ENCODE measurements at places on chromosomes 16 and 17.

DNA sequence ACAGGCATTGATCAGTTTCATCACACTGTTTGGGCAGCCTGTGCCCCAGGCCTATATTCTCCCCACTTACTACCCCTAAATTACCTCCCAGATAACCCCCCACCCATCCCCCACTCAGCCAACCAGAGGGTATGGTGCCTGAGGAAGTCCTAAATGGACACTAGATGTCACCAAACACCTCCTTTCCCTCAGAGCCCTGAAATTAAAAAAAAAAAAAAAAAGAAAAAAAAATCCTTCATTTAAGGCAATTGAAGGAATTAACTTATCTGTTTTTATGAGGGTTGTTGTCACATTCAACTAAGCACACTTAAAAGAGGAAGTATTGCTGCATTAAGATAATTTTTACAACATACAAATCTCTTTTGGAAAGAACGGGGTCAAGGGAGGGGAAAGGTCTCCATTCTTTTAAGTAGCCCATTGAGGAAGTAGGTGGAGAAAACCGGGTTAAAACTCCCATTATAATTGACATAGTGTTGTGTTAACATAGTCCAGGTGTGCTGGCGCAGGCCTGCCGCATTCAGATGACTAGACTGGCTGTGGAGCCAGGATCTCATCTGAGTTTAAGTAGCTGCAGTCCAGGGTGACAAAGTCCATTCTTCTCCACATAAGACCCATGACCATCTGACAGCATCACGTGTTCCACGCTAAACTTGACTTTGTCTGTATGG lies 46.3 kb downstream of the SNX11 start:
- peaks cover 56% of the 10 kb centered on the region for H3K27me3 ChIP-seq
- no peak overlapping the region for H3K27ac ChIP-seq
- no peaks in the 10 kb centered on the region for H3K36me3 ChIP-seq
- DNase-seq, result peak; percentile 72

DNA sequence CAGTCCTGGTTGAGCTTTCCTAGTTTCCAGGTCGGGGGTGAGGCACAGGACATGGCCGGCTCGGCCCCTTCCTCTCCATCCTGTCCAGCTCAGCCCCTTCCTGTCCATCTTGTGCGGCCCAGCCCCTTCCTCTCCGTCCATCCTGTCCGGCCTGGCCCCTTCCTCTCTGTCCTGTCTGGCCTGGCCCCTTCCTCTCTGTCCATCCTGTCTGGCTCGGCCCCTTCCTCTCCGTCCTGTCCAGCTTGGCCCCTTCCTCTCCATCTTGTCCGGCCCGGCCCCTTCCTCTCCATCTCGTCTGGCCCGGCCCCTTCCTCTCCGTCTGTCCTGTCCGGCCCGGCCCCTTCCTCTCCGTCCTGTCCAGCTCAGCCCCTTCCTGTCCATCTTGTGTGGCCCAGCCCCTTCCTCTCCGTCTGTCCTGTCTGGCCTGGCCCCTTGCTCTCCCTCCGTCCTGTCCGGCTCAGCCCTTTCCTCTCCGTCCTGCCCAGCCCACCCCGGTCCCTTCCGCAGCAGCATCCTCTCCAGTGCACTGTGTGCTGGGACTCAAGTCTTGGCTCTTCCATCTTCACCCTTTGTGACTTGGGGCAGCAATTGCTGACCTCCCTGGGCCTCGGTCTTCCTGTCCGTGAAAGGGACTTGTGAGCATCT lies 5.5 kb upstream of the ZNF750 start:
- no peak overlapping the region for H3K27ac ChIP-seq

DNA sequence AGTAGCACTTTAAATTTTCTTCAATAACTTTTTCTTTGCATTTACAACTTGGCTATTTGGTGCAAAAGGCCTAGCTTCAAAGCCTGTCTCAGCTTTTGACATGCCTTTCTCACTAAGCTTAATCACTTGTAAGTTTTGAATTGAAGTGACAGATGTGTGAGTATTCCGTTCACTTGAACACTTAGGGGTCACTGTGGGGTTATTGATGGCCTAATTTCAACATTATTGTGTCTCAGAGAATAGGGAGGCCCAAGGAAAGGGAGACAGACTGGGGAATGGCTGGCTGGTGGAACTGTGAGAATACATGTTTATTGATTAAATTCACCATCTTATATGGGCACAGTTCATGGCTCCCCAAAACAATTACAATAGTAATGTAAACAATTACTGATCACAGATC lies 84.1 kb downstream of the TAOK1 start:
- H3K27ac ChIP-seq, result no peak overlapping the region
- peaks cover 48% of the 10 kb centered on the region for H3K36me3 ChIP-seq
- H3K4me3 ChIP-seq, result no peak overlapping the region

DNA sequence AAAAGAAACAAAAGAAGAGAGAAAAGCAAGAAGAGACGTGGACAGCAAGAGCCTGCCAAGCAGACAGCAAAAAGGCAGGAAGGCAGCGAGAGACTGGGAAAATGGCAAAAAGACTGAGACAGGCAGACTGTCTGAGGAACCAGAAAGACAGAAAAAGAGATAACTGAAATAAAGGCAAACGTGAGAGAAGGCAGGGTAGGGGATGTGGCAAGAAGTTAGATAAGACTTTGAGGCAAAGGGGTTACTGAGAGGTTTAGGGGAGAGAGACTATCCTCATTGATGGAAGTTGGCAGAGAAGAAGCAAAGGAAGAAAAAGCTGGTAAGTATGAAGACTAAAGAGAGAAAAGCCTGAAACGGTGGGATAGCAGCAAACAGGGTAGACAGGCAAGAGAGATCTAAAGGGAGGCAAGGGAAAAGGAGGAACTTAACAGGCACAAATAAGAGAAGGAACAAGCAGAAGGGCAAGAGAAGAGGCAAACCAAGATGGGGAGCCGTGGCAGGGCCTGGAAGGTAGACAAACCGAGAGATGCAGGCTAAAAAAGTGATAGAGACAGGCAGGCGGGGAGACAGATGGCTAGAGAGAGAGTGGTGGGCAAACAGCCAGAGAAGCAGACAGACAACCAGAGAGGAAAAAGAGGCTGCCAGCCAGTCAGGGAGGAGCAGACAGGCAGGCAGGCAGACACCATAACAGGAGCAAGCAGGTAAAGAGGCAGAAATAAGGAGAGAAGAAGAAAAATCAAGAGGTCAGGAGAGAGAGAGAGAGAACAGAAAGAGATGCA lies 7.1 kb upstream of the CHD3 start:
- H3K4me1 ChIP-seq, result peaks cover 7% of the 10 kb centered on the region
- H3K27ac ChIP-seq, result no peak overlapping the region
- H3K27me3 ChIP-seq, result no peaks in the 10 kb centered on the region
- no peak for DNase-seq
- H3K4me3 ChIP-seq, result no peak overlapping the region
- 0 out of 2 replicates have a peak, but pooled peaks cover 8% of the 10 kb centered on the region for H3K36me3 ChIP-seq

DNA sequence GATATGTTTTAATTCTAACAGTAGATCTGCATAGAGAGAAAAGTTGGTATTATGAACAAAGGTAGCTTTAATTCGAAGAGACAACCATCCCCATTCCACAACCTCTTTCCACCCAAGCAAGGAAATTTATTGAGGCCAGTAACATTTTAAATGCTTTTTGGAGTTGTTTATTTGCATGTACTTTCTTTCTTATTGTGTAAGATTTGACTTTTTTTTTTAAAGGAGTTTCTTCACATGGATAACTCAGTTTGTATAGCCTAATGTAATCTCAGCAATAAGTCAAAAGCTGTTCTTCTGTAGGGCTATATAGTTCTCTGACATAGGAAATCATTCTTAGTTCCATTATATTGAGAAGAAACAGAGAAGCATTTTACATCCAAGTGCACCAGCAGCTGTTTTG lies 163.3 kb downstream of the PRKCA start:
- H3K27me3 ChIP-seq, result no peaks in the 10 kb centered on the region
- no peaks in the 10 kb centered on the region for H3K36me3 ChIP-seq
- no peak overlapping the region for H3K4me3 ChIP-seq
- DNase-seq, result no peak
- H3K27ac ChIP-seq, result no peak overlapping the region
- peaks cover 69% of the 10 kb centered on the region for H3K4me1 ChIP-seq

DNA sequence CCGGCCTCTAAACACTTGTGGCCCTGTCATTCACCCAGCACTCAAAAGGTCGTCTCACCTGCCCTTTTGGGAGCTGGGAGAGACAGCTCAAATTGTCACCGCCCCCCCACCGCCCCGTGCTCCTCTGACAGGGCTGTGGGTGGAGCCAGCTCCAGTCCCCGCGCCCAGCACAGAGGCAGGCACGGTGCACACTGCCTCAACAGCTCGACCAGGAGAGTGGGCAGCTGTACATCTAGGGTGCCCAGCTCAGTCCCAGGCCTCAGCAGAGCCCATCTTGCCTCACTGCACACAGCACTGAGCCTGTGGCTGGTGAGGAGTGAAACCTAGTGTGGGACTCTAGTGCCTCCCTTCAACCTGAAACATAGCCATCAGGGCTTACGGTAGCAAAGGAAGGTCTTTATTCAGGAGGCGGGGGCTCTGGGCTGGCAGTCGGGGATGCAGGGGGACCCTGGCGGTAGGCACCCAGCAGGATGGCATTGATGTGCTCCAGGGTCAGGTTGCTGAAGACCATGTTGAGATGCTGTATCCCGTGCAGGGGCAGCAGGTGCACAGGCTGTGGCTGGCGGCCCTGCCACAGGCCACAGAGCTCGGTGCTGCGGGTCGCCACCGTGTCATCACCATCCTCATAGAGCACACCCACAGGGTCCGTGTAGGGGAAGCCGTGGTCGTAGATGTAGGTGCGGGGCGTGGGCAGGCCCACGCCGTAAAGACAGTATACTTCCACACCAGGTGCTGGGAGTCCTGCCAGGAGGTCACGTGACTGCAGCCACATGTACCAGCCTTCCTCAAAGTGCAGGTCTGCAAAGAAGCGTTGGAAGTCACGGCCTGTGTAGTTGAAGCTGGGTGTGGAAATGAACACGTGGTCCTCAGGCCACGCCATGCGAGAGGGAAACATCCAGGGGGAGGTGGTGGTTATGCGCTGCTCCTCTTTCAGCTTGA lies 3.1 kb upstream of the PSMB10 start:
- no peak for DNase-seq
- no peak overlapping the region for H3K27ac ChIP-seq
- H3K27me3 ChIP-seq, result no peaks in the 10 kb centered on the region
- no peak overlapping the region for H3K4me3 ChIP-seq

- no peaks in the 10 kb centered on the region for H3K4me1 ChIP-seq
- H3K36me3 ChIP-seq, result no peaks in the 10 kb centered on the region
- peak within 1 kb of the TSS; percentile 58 for H3K4me3 ChIP-seq
- peak; percentile 14 for DNase-seq
Observed at GRCh38 chr16:71626018-71626857, at the start of gene MARVELD3. Gene MARVELD3 (plus strand): TSS chr16:71626184. CDS start chr16:71626230, 46 bp downstream.

All from GM23248 (cell line).